ENCODE measurements at places on chromosomes 16 and 17.

GRCh38 chr17:72366626-72367025, 245.8 kb downstream of the SOX9 start:
- no peak for DNase-seq

DNA sequence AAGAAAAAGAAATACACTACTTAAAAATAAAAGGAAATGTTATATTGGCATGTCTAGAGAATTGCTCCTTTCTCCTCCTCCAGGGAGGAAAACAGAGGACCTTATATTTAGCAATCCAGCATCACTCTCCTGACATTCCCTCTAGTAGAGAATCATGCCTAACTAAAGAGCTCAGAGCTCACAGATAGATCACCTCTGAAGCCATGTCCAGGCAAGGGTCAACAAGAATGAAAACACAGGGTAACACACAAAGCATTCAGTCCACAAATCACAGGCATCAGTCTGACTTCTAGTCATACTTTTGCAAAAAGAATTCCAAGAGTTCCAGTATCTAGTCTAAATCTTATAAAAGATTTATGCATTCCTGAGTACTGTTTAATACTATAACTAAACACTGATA, 4.4 kb upstream of the HASPIN start:
- no peak for DNase-seq

DNA sequence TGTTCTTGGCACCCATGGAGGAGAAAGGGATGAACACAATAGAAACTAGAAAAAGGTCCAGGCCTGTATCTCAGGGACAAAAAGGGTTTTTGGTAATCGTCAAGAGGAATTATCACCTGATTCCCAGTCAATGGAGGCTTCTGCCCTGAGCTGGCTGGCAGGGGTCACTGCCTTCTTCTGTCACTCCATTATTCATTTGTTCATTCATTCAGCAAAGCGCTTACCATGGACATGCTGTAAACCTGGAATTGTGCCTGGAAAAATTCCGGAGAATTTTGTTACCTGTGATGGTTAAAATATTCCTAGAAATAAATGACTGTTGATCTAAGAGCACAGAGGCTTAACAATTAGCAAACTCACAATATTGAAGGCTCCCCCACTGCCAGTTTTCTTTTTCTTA, 212.3 kb downstream of the SHISA9 start:
- no peak for DNase-seq

DNA sequence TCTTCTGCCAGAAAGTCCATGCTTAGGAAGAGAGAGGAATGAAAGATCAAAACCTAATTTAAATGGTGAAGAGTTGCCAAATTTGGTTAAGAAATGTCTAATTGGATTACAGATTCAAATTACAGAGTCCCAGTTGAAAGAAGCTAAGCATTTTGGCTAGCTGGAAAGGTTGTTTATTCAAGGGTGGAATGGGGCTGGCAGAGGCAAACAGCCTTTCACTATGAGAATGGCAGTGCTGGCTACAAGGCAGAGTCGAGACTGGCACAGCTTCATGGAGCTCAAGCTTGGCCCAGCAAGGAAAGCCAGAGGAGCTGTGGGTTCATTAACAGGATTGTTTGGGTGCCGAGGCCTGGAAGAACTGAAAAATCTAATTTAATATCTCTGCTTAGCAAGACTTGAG, 13.6 kb downstream of the MAP3K3 start:
- DNase-seq = no peak

DNA sequence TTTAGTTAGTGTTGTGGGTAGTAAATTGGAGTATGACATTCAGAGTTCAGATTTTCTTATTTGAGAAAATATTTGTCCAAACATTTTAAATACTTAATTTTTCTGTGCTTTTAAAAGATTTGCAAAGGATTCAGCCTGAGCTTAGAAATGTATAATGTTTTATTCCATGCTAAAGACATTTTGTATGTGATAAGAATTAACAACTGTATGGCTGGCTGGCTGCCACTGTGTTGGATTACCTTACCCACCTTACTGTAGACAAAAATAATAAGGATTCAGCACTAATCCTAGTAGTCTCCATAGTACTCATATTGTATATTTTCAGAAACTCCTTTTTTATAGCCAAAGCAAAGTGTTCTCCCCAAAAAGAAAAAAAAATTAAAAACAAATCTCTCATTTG, 74.8 kb downstream of the TANC2 start:
- DNase-seq = no peak

DNA sequence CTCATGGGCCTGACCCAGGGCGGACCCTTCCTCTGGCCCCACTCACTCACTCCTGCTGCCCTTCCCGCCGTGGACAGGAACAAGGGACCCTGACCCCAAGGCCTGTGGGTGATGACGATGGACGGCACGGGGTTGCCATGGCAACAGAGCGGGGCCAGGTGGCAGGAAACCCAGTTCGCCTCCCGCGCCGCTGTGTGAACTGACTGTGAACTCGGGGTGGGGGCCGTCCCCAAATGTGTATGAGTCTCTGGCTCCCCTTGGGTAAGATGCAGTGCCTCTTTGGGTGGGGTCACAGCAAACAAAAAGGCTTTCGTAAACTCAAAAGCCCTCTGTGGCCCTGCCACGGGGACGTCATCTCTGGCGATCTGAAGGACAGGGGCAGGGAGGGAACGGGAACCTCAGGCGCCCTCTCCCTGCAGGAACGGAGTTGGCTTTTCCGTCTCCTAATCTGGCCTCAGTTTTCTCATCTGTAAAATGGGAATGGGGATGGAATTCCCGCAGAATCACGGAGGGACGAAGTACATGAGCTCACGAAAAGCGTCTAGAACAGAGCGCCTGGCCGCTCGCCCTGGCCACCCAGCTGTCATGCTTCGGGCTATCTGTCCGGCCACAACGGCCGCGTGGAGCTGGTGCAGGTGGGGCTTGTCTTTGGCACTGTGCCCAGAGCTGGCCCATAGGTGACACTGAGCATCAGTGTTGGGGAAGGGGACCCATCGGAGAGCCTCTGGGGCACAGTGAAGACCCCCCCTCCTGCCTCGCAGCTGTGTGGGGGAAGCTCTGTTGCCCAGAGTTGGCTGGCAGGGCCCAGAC, 44.9 kb upstream of the PABPN1L start:
- DNase-seq = no peak

GRCh38 chr17:7897773-7898172, 9.2 kb downstream of the CHD3 start:
- DNase-seq = no peak

- DNase-seq = no peak
Observed at GRCh38 chr17:50624321-50624934, 10.3 kb upstream of the ABCC3 start.
